ENCODE measurements at places on chromosomes 7 and 10. TPM values are rescaled to one million over a fixed set of nuclear protein-coding genes. Genes with fewer than 3 reads are reported as not detected.

AGK gene
- 42.1 TPM for total RNA-seq

ERV3-1 gene
- 14.6 TPM for total RNA-seq

CDC123 gene
- total RNA-seq: 135 TPM

LRRD1 gene
- total RNA-seq: not detected

PON1 gene
- total RNA-seq: 0.26 TPM

- DNase-seq: no peak
These were observed 37.2 kb downstream of the TMEM120A start for GRCh38 chr7:75957021-75957736.

- no peak for DNase-seq
These were observed 16.0 kb upstream of the PRSS1 start for GRCh38 chr7:142733271-142733670.

DNA sequence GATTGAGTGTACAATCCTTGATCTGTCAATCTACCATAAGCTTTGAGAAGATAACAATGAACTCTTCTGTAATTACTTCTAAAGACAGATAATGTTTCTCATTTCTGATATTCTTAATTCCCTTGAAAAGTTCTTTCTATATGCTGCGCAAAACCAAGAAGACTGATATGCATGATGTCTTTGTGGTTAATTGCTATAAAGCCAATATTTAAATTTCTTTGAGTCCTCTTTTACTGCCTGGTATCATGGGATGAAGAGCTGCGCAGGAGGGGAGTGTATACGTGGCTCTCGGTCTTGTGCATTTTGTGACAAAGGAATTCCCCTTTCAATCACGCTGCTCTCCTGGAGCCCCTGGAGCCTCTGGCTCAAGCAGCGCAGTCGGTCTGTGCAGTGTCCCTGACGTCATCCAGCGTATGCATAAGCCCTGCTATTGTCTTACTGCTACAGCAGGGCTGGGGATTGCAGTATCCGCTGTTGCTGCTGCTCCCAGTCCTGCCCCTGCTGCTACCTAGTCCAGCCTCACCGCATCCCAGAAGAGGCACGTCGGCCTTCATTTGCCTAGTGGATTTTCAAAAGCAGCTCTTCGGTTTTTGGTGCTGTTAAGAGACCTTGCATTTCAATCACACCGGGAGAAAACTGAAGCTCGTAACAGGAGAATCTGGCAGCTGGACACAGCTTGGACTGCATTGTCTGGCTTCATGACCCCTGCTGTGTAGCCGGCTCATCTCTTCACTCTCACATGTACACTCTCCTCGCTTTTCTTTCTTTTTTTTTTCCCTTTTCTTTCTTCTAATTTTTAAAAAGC lies 66.7 kb downstream of the ST7 start:
- DNase-seq: no peak

DNA sequence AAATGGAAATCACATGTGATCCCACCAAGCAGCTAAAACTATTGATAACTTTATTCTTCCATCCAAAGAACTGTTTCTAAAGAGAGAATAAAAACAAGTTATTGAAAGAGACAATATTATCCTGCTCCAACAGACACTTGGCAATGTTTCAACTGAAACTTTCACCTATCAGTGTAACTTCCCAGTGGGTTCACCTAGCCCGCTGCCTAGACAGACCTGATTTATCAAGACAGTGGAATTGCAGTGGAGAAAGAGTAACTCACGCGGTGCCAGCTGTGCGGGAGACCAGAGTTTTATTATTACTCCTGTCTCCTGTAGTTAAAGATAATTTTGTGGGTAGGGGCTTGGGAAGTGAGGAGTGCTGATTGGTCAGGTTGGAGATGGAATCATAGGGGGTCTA lies 199.8 kb downstream of the AHR start:
- no peak for DNase-seq

GRCh38 chr7:101146-102046 lies 91.0 kb upstream of the FAM20C start:
- DNase-seq: no peak

DNA sequence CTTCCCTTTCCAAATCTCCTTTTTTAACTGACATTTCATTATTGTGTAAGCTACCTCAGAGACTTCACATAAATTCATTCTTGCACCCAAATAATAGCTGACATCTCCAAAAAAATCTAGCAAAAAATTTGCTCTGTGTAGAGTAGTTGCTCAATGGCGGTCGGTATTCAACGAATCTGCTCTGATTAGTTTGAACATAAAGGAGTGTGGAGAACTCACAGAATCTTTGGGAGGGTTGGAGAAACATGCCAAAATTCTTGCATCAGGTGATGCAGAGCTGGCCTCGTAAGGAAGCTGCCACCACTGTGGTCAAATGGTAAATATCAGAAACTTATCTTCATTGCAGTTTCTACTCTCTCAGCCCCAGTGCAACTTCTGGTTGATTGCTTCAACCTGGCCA lies 201.2 kb upstream of the MDFIC start:
- DNase-seq: no peak

GRCh38 chr10:100998183-100998990 lies 1.2 kb upstream of the LZTS2 start:
- no peak for DNase-seq

GRCh38 chr10:116849248-116850057 lies at the start of gene ENO4:
Gene ENO4, plus strand, starts transcription at chr10:116849499. Its CDS starts 68 bp downstream, at chr10:116849567.
- DNase-seq: peak; percentile 39

DNA sequence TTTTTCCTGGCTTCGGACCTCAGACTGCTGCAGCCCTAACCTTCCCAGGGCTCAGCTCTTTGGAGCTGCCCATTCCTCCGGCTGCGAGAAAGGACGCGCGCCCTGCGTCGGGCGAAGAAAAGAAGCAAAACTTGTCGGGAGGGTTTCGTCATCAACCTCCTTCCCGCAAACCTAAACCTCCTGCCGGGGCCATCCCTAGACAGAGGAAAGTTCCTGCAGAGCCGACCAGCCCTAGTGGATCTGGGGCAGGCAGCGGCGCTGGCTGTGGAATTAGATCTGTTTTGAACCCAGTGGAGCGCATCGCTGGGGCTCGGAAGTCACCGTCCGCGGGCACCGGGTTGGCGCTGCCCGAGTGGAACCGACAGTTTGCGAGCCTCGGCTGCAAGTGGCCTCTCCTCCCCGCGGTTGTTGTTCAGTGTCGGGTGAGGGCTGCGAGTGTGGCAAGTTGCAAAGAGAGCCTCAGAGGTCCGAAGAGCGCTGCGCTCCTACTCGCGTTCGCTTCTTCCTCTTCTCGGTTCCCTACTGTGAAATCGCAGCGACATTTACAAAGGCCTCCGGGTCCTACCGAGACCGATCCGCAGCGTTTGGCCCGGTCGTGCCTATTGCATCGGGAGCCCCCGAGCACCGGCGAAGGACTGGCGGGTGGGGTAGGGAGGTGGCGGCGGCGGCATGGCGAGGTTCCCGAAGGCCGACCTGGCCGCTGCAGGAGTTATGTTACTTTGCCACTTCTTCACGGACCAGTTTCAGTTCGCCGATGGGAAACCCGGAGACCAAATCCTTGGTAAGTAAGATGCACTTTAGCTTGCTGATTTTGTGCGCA lies at the start of gene PLXDC2:
PLXDC2 (plus strand) TSS at position 22 of the 820 bp plus-strand sequence.
- DNase-seq: no peak

All from GM12878 (cell line).